Cardiac fibroblast (primary cell): ENCODE measurements at places on chromosomes 4 and X.

- DNase-seq: no peak
Observed at GRCh38 chrX:139018436-139018835, 306.9 kb upstream of the FGF13 start.

GRCh38 chr4:48018112-48018511 is 1.5 kb downstream of the NIPAL1 start:
- no peak for DNase-seq

DNA sequence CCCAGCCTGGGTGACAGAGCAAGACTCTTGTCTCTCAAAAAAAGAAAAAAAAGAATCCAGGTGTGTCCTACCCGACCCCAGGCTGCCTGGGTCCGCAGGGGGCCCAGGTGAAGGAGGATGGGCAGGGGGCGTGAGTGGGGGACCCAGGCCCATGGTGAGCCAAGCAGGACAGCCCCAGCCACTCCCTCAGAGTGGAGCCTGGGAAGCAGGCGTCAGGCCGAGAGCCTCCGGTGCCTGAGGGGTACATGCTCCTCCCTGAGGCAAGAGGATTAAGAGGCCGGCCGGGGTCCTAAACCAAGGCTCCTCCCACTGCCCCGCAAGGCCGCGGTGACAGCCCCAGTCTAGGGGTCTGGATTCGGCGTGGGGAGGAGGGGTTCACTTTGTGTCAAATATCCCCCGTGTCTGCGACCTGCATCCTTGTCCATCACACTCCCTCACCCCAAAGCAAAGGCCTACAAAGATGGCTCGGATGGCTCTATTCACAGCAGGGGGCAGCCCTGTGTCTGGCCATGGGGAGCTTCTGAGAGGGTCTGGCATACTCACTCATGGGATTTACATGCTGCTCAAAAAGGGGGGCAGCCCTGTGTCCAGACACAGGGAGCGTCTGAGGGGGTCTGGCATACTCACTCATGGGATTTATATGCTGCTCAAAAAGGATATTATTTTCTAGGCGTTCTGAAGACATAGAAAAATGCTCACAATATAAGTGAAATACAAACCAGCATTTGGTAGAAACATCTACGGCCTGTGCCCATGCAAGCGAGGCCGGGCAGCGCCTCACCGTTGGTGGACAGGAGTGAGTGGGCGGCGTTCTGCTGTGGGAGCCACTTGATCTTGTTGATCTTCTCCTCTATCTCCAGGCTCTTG is 94.6 kb downstream of the PPP2R2C start:
- no peak for DNase-seq

GRCh38 chr4:109079201-109079600 is 223.3 kb downstream of the COL25A1 start:
- DNase-seq: no peak

- no peak for DNase-seq
Observed at GRCh38 chr4:22510750-22511149, 5.1 kb downstream of the ADGRA3 start.

- DNase-seq: no peak
Observed at GRCh38 chr4:658681-659667, 15.1 kb downstream of the ATP5ME start.

DNA sequence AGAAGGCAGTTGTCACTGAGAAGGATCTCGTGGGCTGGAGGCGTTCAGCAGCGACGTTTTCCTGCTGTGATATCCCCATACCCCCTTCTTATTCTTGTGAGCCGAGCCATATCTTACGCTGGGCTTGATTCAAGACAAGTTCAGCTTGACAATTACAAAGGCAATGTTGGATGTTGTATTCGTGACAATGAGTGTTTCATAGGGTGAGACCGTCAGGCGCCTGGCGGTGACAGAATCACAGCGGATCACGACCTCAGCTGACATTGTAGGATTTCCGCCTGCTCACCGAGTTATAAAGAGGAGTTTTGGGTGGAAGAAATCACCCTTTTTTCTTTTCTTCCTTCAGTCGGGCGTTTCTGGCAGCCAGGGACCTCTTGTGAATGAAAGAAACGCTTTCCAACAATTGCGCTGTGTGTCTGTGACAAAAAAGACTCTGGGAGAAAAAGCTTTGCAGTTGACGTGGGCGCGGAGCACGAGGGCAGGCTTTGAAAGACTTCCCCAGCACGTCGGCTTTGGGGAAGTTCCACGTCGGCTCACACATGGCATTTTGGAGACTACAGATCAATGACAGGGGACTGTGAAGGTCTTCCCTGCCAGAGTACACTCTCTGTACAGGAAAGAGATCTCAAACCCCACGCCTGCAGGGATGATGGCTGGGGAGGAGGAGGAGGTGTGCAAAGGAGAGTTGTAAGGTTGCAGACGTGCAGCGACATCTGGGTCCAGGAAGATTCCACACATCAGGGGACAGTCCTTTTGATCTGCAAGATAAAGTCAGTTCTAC is 135.4 kb downstream of the CRLF2 start:
- no peak for DNase-seq

GRCh38 chr4:74453829-74454742 is 9.2 kb downstream of the AREG start:
- DNase-seq: no peak
